ENCODE measurements at places on chromosomes 13 and 19.

GRCh38 chr19:43564800-43565199 lies 10.5 kb downstream of the XRCC1 start:
- no peak for DNase-seq

DNA sequence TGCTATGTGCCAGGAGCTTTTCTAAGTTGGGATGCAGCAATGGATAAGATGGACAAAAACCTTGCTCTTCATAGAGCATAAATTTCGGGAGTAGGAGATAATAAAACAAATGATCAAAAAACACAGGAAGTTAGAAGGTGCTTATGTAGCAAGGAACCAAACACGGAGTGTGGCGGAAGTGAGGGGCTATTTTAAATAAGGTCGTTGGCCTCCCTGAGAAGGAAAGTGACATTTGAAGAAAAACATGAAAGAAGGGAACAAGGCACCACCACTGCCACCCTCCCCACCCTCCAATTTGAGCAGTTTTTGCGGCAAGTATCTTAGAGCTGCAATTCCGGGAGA lies 3.2 kb upstream of the GSX1 start:
- no peak for DNase-seq

DNA sequence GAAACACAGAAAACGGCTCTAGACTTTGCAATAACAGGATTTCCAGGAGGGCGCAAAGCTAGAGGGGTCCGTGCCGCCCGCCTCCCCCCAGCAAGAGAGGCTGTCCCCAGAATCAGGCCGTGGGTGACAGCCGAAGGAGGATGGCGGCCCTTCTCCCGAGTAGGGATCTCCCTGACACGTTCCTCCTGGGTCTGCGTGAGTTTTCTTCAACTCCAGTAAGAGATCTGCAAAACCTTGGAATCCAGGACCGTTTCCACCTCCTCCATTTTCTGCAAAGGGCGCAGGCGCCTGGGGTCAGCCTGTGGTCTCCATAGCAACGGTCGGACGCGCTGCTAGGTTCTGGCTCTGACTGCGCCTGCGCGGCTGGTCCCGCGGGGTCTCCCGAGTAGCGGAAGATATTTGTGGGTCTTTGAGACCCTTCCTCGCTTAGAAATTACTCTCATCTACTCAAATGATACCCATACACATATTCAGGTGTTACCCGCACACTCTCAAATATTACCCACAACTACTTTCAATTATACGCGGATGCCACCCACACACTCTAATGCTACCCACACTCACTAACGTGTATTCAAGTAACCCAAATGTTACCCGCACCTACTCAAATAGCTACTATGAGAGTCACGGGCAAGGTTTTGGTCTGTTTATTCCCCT lies 2.1 kb downstream of the PNMA8C start:
- no peak for DNase-seq

- DNase-seq, result no peak
Observed at GRCh38 chr13:93814658-93815057, 588.1 kb downstream of the GPC6 start.

GRCh38 chr19:55552620-55553019 lies 7.3 kb upstream of the SBK3 start:
- DNase-seq, result no peak

- no peak for DNase-seq
Observed at GRCh38 chr13:45828256-45828968, 23.1 kb downstream of the SIAH3 start.

GRCh38 chr19:11382898-11383705 lies 1.0 kb downstream of the EPOR start:
- no peak for DNase-seq

DNA sequence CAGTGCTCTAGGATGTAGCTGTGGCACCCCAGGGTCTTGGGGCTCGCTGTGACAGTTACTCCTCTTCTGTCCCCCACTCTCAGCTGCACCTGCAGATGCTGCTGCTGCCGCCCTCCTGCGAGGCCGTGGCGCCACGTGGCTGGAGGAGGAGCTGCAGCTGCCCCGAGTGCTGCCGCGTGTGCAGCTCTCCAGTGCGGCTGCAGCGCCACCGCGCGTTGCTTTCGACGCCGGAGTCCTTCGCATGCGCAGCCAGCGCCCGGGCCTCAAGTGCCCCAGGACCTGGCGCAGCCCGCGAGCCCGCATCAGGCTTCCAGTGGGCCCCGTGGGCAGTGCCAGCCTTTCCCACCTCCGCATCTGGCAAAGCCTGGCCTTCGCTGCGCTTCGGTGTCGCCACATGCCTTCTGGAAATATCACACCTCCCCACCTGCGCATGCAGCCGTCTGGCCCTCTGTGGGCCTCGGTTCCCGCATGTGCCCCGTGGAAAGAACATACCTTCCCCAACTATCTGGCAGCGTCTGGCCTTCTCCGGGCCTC lies 692 bp upstream of the ZNF580 start:
- no peak for DNase-seq

GRCh38 chr19:39319892-39320248 lies 793 bp downstream of the LRFN1 start:
- no peak for DNase-seq

DNA sequence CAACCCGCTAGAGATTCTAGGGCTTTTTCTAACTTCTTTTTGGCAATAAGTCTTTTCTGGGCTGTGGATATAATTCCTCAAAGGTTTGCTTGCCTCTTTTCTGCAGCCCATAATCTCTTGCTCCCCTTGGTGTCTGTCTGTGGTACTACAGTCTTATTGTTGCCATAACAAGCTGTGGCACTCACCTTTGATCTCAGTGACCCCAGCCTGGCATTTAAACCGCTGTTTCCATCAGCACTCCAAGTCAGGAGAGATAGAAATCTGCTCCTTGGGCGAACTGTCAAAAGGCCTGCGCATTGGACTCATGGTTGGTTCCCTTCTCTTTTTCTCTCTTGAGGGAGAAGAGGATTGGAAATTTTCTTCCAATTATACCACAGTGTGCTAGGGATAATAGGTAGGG lies 14.5 kb upstream of the MPHOSPH8 start:
- no peak for DNase-seq

DNA sequence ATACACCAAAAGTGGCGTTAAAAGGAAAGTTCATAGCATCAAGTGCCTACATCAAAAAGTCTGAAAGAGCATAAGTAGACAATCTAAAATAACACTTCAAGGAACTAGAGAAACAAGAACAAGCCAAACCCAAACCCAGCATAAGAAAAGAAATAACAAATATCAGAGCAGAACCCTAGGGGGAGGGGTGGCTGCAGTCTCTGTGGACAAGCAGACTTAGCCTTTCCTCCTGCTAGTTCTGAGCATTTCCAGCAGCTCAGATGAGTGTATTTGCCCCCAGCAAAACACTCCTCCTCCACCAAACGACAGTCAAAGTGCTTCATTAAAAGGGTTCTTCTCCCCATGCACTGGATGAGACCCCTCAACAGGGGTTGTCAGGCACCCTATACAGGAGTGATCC lies 7.1 kb upstream of the ZNF90 start:
- no peak for DNase-seq

- DNase-seq, result no peak
Observed at GRCh38 chr13:99282264-99283231, 24.4 kb upstream of the GPR18 start.

GRCh38 chr13:20191311-20192157 lies 1.2 kb downstream of the GJB2 start:
- DNase-seq, result no peak

Data from stimulated activated CD8-positive, alpha-beta memory T cell treated with anti-CD3 and anti-CD28 coated beads, Interleukin-7, amount 100 ng/mL, for 1 hour (primary cell).